Kidney epithelial cell (primary cell): ENCODE measurements at places on chromosomes 5 and 9.

DNA sequence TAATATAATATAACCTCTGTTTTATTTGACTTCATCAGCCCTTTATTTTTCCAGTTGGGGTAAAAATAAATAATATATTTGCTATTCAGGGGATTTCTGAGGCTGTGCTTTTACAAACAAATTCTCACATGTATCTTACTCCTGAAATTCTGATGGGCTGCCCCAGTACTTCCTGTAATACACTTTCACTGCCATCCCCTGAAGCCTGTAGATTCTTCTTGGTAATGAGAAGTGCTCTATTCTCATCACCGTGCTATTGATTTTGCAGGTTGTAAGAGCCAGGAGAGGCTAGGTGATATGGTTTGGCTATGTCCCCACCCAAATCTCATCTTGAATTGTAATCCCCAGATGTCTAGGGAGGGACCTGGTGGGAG, 91.9 kb upstream of the CEP78 start:
- DNase-seq, result no peak

GRCh38 chr9:79757881-79758669, 186.3 kb downstream of the TLE4 start:
- no peak for DNase-seq

DNA sequence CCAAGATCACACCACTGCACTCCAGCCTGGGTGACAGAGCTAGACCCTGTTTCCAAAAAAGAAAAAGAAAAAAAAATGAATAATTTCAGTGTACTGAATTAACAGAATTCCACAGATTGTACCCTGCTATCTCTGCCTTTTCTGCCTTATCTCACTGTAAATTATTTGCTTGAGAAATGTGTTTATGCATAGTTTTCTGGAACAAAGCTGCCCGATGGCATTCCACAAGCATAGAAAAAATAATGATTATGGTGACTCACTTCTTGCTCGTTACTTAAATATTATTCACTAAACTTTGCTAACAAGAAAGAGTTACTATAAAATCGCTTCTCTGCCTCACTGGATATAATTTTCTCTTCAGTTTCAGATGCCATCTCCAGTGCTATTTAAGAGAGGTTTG, 88.7 kb upstream of the FAM169A start:
- DNase-seq, result no peak

- no peak for DNase-seq
Observed at GRCh38 chr5:133878236-133878555, 90.2 kb downstream of the C5orf15 start.

- DNase-seq, result no peak
Observed at GRCh38 chr9:120980951-120981350, 54.4 kb upstream of the TRAF1 start.

- DNase-seq, result no peak
Observed at GRCh38 chr9:68643901-68644809, 60.9 kb upstream of the PIP5K1B start.

DNA sequence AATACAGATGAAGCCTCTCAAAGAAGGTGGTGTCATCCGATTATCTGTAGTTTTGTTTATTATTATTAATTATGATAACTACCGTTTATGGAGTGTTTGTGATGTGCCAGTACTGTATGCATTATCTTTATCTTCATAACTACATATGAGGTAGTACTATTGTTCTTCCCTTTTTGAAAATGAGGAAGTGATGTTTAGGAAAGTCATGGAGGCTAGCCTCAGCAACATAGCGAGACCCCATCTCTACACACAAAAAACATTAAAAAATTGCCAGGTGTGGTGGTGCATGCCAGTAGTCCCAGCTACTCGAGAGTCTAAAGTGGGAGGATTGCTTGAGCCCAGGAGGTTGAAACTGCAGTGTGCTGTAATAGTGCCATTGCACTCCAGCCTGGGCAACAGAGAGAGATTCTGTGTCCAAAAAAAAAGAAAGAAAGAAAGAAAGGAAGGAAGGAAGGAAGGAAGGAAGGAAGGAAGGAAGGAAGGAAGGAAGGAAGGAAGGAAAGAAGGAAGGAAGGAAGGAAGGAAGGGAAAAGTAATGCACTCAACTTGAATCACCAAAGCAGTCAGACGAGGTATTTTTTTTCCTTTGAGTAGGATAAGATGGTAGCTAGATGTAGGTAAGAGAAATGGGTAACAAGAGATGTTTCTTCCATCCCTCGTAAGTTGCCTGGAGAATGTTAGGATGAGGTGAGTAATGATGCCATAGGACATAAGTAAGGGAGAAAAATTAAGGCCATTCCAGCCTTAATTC, 47.8 kb downstream of the PAM start:
- no peak for DNase-seq

DNA sequence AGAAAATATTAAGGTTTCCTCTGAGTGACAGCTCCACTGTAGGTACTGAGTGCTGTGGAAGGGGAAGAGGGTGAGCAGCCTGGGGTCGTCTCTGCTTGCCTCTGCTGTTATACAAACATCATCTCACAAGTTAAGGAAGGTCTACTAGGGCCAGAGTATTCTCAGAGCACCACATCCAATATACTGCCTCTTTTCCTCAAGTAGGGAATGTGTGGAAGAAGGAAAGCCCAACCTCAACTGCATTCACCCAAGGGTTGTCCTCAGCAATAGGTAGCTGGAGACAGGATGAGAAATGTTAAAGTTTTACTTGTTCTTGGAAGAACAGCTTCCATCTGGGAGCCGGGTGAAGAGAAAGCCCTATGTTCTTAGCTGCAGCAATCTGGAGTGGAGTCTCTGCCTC, 1062.3 kb upstream of the CDH10 start:
- no peak for DNase-seq

DNA sequence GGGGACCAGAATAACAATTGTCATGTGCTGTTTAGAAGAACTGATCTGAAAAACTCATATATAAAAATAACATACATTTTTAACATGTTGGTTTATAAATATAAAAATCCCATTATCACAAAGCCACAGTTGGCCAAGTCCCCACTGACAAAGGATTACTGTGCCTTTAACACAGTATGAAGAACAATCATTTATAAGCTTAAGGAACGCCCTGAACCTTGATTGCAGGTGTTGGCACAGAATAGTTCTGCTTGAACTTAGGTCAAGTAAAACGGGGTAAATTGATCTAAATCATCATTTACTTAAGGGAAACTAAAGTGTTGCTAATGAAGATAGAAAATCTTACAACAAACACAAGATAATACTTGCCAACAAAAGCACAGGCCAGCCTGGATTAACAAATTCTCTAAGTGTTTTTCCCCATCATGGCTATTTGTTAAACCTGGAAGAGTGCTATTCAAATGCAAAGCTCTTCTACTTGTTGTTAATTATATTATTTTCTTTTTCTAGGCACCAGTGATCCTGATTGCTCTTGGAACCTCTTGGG, 46.1 kb downstream of the ASTN2 start:
- no peak for DNase-seq

DNA sequence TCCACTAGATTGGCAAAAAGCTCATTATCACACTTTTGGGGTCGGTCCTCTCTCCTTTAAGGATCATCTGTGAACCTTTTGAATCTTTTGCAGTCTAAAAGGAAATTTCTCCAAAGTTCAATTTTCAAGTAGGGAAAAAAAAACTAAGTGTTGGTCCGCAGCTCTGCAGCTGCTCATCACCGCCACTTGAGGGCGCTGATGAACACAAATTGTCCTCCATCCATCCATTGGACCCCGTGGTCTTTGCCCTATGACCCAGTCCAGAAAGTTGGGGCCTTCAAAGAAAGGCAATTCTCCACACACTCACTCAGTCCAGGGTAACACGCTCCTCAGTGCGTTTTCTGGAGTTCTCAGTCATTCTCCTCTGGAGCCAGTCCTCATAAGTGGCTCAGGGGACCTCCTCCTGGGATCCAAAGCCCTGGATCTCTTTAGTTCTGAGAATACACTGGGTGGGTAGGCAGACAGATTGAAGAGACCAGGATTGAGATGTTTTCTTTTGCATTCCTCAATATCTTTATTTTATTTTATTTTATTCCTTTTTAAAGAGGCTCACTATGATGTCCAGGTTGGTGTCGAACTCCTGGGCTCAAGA, 63.6 kb upstream of the SLC28A3 start:
- no peak for DNase-seq

DNA sequence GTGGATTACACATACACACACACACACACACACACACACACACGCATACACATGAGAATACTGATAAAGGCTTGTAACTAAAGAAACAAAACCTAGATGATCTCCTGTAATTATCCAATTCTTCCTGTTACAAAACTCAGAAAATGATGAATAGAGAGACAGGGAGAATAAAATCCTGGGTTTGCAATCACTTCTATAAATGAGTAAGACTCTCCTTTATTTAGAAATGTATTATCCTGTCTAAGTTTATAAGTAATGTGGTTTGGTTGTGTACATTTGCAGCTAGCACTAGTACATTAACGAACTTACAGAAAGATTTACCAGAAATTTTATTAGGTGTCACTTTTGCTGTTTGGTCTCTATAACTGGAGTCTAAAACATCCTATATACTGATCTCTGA, 2.8 kb upstream of the PRR16 start:
- no peak for DNase-seq
